ENCODE measurements at places on chromosomes 1 and 21.
A peak's percentile ranks its signal among the peaks of the same experiment; 100 is the strongest.

- no peak for DNase-seq
These were observed 108.5 kb downstream of the KCNK1 start for GRCh38 chr1:233722212-233722979.

GRCh38 chr21:41662161-41662560 lies 104.7 kb downstream of the RIPK4 start:
- DNase-seq = no peak

DNA sequence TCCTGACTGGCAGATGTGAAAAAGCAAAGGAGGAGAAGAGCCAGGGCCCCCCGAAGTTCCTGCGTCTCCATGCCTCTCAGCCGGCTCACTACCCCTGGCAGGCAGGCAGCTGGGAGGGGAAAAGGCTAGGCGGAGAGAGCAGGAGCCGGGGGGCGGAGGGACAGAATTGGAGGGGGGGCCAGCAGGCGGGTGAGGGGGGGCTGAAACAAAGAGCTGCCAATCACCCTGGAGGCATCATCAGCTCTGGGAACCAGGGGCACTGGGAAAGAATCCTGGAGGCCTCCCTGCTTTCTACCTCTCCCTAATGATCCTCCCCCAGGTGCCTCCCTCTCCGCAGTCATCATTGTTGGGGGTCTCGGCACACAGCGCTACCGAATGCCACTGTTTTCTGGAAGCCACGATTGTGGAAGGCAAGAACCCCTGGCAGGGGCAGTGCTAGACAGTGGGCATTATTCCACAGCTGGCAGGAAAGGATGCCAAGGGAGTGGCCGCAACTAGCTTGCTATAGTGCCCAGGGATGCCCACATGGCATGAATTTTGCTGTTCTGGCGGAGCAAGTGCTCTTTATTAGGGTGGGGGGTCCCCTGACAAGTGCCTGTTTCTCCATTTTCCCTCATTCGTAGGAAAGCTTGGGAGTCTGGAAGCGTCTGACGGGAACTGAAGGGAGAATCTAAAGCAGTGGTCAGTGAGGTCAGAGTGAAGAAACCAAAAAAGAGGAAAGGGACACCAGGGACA lies at the start of gene THBS3:
Gene THBS3 (minus strand): TSS at position 92 of the 735 bp plus-strand sequence. CDS start 21 bp downstream, at position 71.
- DNase-seq = no peak

DNA sequence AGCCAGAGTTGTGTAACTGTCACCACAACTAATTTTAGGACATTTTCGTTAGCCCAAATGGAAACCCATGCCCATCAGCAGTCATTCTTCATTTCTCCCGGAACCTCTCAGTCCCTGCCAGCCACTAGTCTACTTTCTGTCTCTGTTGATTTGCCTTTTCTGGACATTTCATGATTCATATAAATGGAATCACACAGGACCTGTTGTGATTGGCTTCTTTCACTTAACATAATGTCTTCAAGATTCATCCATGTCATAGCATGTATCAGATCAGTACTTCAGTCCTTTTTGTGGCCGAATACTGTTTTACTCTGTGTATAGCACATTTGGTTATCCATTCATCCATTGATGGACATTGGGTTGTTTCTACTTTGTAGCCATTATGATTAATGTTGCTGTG lies 7.1 kb downstream of the SLC66A1 start:
- no peak for DNase-seq

- no peak for DNase-seq
These were observed 18.1 kb downstream of the ITSN1 start for GRCh38 chr21:33660406-33660805.

GRCh38 chr1:234581063-234581714 lies 28.8 kb downstream of the IRF2BP2 start:
- no peak for DNase-seq

DNA sequence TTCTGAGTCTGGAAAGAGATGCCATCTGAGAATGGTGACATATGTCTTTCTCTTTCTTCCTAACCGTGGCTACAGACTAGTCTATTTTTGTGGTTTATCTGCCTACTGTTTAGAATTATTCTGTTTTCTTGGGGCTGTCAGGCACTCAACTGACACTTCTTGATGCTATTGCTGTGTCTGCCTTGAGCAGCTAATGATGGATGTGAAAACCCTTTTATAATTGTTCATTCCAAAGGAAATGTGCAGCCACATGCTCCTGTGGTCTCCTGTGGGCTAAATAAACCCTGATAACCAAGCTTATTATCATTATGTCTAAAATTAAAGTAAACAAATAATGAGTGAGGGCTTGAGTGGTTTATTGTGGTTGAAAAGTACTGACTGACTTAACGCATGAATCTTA lies 52.7 kb upstream of the CXADR start:
- DNase-seq = no peak

GRCh38 chr21:28604946-28605537 lies 387.6 kb downstream of the LTN1 start:
- DNase-seq = no peak

GRCh38 chr1:116266864-116267212 lies 106.2 kb upstream of the ATP1A1 start:
- DNase-seq = no peak

DNA sequence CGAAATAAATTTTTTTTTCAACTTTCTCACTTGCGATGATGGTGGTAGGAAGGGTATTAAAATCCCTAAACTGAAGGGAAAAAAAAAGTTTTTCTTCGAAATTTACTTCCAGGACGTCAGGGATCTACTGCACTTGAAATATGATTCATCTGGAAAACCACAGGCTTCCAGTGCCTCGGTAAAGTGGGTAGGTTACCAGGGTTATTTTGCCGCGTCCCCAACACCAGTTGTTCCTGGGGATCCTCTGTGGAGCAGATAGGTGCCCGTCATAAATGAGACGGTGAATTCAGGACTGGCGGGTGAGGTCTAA lies 773 bp downstream of the RABIF start:
- DNase-seq = no peak

GRCh38 chr21:45892156-45892915 lies 89.2 kb upstream of the COL6A1 start:
- peak; percentile 56 for DNase-seq

DNA sequence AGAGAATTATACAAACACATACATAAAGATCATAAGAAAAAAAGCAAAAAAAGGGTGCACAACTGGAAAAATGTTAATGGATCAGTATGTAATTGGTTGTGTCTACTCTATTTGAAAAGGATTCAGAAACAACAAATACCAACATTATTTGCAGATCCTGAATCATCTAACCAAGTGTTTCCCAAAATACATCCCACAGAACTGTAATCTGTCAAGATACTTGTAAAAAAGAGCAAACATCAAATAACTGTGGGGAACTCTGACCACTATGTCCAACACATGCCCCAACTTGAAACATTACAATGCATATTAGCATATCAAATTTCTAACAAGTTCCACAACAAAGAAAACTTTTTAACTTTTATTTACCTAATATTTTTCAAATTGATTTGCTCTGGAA lies 22.6 kb downstream of the ANKRD13C start:
- DNase-seq = no peak

DNA sequence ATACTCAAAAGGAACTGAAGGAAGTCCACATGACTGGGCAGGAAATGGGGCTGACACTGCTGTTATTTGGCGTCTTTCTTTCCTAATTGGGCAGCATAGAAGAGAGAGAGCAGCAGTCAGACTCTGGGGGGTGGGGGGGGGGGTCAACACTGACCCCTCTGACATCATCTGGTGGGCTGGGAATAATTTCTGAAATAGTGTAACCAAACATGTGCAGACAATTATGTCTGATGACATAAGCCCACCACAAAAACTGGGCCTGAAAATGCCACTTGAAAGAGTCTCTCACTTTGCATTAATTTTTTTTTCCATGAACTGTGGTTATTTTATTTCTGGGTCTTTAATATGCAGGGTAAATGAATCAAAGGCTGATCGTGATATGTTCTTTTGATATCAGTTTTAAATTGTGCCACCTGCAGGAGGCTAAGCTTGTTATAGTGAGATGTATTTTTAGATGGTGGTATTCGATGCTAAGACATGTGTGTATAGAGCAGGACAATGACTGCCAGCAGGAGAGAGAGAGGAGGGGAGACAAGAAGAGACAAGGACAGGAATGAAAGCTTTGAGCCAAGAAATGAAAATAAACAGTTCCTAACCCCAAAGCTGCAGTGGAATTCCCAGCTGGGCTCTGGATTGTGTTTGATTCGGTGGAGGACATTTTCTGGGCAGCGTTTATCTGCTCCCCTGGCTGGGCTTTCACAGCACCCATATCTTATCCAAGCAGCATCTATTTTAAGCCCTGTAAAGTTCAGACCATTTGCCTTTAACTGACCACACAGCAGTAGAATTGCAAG lies 264.7 kb downstream of the PBX1 start:
- DNase-seq = no peak

DNA sequence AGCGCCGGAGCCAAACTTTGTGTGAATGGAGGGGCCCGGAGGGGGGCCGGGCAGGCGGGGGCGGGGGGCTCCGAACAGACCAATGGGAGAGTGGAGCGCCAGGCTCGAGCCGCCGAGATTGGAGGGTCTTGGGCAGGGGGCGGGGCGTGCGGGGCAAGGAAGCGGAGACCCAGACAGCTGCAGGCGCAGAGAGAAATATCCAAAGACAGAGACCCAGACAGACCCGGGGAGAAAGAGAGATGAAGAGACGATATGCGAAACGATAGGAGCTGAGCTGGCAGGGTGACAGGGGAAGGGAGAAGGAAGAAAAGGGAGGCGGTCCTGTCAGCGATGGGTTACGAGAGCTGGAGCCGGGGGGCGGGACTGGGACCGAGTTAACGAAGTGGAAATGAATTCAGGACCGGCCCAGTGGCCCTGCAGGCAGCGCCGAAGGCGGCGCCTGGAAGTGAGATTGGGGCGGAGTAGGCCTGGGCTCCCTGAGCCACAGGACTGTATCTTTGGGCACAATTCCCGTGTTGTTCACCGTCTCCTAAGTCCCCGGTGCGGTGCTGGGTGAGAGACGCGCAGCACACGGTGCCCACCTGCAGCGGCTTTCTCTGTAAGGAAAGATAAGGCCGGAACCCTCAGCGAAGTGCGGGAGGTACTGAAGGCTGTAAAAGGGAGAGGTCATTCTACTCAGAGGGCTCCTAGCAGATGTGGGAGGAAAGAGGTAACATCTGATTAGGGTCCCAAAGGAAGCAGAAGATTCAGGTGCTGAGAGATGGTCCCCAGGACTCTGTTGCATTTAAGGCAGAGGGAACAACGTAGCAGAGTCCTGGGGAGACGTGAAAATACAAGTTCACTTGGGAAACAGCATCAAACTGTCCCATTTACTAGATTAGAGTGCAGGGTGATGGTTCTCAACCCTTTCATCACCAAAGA lies 543 bp upstream of the KCNJ10 start:
- DNase-seq = peak; percentile 48

GRCh38 chr1:76868154-76868882 lies 1.0 kb downstream of the ST6GALNAC5 start:
- DNase-seq = no peak

DNA sequence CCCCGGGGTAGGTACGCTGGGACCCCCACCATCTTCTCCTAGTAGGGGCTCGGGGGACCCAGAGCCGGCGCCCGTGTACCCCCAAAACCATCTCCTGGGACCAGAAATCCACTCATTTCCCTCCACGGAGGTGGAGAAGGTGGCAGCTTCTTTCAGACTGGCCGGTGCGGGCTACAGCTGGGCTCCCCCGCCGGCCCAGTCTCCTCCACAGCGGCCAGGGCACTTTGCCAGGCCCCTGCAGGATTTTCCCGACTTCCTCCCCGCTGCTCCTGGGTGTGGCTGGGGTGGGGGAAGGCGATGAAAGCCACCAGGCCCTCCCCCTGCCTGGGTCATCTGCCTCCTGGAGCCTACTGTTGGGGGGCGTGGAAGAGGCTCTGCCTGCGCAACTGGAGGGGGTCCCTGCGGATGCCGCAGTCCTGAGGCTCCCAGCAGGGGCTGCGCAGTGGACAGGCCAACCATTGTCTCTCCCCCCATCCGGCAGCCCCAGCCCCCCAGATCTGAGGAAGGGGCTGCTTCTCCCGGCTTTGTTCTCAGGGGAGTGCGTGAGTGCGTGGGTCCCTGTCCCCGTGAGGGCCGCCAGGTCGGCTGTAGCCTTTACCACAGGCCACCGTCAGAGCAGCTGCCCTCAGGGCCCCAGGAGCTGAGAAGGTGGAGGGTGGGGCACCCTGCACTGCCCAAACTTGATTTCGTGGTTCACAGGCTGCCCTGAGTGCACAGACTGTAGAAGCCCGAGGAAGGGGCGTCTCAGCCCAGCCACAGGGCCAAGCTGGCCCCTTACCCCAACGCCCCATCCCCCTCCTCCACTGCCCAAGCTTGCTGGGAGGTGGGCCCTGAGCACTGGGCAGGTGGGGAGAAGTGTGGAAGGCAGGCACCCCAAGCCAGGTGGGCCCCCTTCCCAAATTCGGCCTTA lies 1.3 kb downstream of the AGRN start:
- peak; percentile 44 for DNase-seq

- no peak for DNase-seq
These were observed 34.6 kb upstream of the CD55 start for GRCh38 chr1:207286786-207287468.

GRCh38 chr1:200082329-200082728 lies 54.8 kb downstream of the NR5A2 start:
- no peak for DNase-seq

DNA sequence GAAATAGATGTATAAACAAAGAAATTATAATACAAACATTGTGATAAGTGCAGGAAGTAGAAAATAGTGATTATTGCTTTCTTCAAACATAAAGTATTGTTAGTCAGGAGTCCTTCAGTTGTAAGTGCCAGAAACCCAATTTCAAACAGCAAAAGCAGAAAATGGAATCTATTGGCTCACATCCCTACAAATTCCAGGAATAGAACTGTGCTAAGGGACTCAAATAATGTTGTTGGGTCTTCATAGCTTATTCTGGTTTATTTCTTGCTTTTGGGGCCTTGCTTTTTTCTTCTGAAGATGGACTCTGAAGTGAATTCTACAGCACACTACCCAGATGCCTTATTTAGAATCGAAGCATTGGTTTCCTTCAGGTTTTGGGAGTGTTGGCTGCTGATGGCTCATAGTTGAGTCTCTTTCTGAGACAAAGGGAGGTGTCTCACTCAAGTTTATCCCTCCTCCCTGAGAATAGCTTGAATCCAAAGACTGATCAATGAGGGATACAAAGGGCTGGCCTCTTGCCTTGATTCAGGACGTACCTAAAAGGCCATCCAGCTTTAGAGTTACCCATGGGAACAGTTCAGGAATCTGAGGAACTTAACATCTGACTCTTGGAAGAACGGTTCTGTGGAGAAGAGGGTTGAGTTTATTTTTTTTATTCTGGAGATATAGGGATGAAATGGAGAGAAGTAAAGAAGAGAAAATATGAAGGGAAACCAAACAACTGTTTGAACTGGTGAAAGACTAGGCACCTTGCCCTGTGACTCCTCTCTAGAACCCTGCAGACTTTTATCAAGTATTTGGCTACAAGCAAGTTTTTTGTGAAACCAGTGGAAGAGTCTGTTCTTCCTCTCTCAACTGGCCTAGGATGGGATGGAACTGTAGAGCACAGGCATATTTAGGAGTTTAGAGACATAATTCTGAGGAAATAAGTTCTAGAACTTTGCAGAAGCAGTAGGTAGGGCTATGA lies 39.0 kb upstream of the ATG4C start:
- DNase-seq = no peak

GRCh38 chr1:61395146-61395800 lies 312.9 kb downstream of the NFIA start:
- no peak for DNase-seq

GRCh38 chr1:41622859-41623732 lies 138.6 kb upstream of the EDN2 start:
- DNase-seq = peak; percentile 43
